COR-L47 (cell line): ENCODE measurements at places on chromosomes 11 and 22.

DNA sequence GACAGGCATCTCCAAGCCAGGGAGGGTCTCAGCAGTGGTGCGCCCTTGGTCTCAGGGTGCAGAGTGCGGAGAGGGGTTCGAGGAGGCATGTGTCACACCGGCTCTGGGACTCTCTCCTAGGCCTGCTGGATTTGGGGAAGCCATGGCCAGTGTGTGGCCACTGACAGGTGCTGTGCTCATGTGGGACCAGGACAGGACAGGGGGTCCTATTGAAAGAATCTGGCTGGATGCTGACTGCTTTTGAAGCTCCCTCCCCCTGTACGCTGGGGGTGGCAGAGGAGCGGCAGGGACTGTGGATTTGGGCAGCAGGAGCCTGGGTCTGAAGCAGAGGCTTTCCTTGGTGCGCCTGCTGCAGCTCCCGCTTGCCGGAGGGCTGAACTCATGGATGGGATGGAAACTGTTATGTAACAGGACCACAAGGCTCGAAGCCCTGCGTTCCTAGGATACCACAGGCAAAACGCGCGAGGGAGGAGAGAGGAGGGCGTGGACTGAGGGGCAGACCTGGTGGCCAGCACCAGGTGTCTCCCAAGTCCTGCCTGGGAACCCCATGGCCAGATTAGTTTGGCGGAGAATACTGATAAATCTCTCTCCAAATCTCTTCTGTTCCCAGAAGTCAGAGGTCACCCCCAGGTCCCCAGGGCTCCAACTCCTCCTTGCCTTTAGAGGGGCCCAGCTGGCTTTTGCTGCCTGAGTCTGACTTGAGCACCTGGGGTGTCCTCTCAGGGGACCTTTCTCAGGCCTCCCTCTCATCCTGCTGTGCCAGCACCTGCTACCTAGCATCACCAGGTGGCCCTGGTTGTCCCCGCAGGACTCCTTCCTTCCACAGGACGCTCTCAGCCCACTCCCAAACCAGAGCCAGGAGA lies 13.8 kb upstream of the TEF start:
- DNase-seq, result peak; percentile 37

GRCh38 chr11:61587951-61588727 lies 7.3 kb upstream of the SYT7 start:
- DNase-seq, result no peak

DNA sequence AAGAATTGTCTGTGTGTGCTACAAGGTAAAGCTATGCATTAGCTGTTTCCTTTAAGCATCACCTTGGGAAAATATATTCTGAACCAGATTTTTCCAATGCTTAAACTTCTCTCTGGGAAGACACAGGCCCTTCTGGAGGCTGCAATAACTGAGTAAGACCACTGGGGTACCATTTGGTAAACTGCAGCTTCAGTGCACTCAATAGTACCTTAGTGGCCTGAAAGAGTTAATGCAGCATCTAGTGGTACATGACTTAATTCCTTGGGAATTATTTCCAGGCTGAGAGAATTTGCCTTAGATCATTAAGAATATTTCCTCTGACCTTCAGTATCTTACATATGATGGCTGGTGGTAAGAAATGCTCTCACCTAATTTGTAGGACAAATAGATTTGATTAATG lies 727.4 kb downstream of the DLG2 start:
- no peak for DNase-seq

- no peak for DNase-seq
Measured at GRCh38 chr11:46675288-46675851, 25.0 kb downstream of the ARHGAP1 start.

- DNase-seq, result no peak
Measured at GRCh38 chr22:24190596-24191208, 9.4 kb downstream of the SUSD2 start.

- no peak for DNase-seq
Measured at GRCh38 chr11:126332221-126332711, 23.2 kb upstream of the ST3GAL4 start.

GRCh38 chr11:93869830-93870229 lies 19.4 kb upstream of the VSTM5 start:
- DNase-seq, result no peak

- no peak for DNase-seq
Measured at GRCh38 chr11:44226490-44226889, 83.4 kb downstream of the ALX4 start.

GRCh38 chr11:125063429-125064043 lies 431 bp downstream of the SLC37A2 start:
- DNase-seq, result no peak

DNA sequence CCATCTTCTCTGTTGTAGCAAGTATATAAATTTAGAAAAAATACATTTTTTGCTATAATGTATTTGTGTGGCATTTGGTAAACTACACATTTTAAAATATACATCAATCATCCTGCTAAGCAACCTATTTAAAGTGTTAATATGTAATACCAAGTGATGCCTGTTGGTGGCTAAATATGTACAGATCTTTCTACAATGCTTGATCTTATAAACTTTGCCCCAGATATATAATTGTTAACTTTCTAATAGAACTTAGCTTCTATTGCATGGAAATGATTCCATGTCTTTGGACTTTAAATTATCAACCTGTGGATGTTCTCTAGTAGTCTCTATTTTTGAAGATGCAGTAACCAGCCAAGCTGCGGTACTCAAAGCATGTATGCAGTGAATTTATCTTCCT lies 1260.4 kb upstream of the RAG2 start:
- DNase-seq, result no peak

GRCh38 chr11:75468534-75469340 lies 35.7 kb upstream of the KLHL35 start:
- no peak for DNase-seq

DNA sequence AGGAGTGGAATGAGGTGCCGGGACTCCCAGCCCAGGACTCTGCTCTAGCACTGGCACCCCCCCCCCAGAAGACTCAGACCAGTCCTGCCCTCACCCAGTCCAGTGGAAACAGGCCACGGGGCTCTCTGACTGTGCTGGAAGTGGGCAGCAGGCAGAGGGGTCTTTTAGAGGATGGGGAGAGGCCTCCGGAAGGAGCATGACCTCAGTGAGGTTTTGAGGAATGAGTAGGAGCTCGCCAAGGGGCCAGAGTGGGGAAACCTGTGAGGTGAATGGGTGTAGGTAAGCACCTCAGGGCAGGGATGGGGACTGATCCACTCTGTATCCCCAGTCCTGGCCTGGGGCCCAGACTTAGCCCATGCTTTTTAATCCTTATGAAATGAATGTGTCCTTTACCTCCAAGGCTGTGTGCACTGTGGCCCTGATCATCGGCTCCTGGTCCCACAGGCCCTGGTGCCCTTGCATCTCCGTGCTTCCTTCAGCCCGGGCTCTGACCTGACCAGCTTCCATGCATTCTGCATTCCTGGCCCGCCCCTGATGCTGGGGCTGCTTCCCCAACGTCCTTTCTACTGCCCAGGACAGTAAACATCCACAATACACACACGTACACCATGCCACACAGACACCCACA lies 24.4 kb upstream of the RFPL3 start:
- no peak for DNase-seq

DNA sequence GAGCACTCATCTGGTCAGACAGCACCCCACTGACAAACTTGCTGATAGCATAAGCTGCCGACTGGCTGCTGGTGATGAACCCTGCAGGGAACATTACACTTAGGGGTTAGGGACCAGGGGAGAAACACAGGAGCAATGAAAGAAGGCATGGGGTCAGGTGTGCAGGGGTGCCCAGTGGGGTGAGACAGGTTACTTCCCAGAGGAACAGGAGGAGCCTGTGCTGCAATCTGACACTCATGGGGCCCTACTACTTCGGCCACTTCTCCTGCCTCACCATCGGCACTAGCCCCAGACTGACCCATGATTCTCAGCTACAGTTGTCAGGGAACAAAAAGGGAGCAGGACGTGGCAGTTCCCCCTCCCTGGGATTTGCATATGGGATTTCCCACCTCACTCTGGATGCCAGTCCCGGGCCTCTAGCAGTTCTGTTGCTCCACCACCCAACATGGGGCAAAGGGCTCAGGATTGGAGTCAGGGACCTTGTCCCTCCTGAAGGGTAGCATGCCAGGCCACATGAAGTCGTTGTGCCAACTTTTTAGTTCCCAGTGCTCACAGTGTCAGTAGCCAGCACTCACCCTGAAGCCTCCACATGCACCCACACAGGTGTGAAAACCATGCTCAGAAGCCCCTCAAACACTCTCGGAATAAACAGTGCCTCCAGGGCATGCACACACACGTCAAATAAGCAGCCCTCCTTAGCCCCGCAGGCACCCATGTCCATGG lies 2.2 kb downstream of the SLC37A4 start:
- no peak for DNase-seq

GRCh38 chr11:82845356-82846353 lies 54.6 kb downstream of the PRCP start:
- DNase-seq, result no peak

DNA sequence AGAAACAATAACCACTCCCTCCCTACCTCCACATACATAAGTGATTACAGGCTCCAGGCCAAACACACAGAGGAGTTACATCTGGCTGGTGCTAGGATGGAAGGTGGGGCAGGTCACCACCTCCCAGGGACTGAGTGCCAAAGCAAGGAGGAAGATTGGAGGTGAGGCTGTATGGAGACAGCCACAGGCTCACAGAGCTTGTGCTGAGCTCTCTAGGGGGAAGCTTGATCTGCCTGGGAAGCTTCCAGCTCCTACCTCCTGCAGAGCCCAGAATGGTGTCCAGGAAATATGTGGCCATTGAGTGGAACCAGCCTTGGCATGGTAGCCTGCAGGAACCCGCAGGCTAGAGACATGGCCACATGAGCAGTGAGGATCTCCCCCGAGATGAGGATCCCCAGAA lies 3.6 kb upstream of the MED15 start:
- DNase-seq, result no peak

- DNase-seq, result no peak
Measured at GRCh38 chr11:117026593-117027330, 71.5 kb downstream of the SIK3 start.

DNA sequence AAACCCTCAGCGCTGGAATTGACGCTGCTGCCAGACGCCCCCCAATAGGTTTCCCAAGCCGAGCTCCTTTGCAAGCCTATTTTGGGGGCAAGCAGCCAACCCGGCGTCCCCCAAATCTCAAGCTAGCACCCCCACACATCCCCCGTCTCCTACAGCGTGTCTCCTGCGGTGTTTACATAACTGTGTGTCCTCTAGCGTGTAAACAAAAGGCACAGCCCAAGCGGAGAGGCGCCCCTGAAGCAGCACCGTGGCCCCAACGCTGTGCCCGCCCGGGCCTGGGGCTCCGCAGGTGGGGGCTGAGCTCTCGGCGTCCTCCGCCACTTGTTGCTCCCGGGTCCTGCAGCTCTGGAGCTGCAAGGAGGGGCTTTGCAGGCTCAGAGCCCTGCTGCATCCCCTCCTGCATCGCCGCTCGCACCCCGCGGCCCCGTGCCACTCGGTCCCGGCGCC lies 1.6 kb downstream of the CADM1 start:
- DNase-seq, result peak; percentile 58

DNA sequence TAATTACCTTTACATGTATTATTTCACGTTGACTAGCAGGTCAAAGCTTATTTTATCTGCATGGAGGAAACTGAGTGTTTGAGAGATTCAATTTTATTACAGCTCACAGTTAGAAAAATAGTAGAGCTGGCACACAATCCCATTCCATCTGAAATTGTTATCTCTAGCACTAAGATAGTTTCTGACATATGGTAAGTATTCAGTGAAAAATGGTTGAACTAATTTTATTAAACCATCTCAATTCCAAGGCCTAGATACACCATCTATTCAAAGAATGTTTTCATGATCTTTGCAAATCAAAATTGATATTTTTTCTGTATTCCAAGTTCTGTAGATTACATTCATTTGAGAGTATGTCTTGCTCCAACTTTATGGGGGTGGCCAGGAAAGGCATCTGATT lies 125.4 kb upstream of the FAT3 start:
- DNase-seq, result no peak

GRCh38 chr11:69818603-69819441 lies at the start of gene FGF3:
Gene FGF3, minus strand, starts transcription at chr11:69819416. Its CDS starts 483 bp downstream, at chr11:69818933.
- no peak for DNase-seq

GRCh38 chr11:133425245-133425644 lies 107.1 kb downstream of the OPCML start:
- no peak for DNase-seq

- no peak for DNase-seq
Measured at GRCh38 chr22:17115945-17116565, 5.1 kb downstream of the TMEM121B start.

- peak; percentile 38 for DNase-seq
Measured at GRCh38 chr22:45887202-45888131, 89.5 kb downstream of the WNT7B start.

DNA sequence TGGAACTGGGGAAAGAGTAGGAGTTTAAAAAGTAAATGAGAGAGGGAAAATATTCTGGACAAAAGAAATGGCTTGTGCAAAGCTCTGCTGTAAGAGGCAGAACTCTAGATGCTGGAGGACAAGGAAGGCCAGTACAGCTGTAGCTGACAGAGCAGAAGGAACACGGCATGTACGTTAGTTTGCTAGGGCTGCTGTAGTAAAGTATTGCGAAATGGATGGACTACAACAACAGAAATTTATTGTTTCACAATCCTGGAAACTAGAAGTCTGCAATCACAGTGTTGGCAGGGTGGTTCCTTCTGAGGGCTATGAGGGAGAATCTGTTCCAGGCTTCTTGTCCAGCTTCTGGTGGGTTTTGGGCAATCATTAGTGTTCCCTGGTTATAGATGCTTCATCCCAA lies 454.4 kb downstream of the NTM start:
- no peak for DNase-seq

DNA sequence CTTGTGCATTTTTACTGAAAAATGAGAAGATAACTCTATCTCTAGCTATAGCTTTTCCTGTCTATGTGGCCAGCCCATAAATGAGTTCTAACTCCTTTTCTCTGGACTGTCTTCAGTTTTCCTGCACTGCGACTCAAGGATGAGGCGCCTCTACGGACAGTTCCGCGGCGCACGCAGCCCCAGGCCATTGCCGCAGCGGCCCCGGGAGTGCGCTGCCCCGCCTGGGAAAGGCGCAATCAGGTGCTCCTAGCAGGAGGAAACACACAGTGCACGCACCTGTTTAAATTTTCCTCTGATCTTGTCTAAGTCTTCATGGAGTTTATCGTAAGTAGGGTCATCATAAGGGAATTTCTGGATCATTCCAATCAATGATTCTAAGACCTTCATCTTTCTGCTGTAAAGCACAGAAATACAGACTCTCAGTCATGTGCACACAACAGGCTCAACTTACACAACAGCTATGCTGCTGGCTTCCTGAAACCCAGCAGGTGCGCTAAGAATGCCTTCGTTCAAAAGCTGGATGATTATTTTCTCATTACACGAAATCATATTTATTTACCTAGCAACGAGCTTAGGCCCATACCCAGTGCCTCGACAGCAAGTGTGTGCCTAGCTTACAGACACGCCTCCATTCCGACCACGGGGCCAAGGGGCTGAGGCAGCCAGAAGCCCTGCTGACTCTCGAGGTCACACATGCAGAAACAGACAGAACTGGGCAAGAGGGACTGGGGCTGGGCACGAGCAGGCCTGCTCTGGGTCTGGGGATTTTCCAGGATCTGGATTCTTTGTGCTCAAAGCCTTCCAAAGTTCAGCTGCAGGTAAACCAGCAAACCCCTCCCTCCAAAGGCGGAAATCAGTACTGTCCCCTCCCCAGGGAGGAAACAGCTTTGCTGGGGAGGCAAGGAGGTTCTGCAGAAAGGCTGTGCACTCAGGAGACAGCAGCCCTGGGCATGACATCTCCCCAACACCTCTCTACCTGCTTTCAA lies 7.2 kb downstream of the LTO1 start:
- DNase-seq, result peak; percentile 34

GRCh38 chr11:11345099-11345498 lies 8.0 kb downstream of the CSNK2A3 start:
- DNase-seq, result no peak

- no peak for DNase-seq
Measured at GRCh38 chr11:121577106-121577848, 124.5 kb upstream of the SORL1-AS1 start.

GRCh38 chr11:62502030-62502730 lies 44.4 kb downstream of the AHNAK start:
- no peak for DNase-seq
